ENCODE measurements at places on chromosomes 2 and 18.

DNA sequence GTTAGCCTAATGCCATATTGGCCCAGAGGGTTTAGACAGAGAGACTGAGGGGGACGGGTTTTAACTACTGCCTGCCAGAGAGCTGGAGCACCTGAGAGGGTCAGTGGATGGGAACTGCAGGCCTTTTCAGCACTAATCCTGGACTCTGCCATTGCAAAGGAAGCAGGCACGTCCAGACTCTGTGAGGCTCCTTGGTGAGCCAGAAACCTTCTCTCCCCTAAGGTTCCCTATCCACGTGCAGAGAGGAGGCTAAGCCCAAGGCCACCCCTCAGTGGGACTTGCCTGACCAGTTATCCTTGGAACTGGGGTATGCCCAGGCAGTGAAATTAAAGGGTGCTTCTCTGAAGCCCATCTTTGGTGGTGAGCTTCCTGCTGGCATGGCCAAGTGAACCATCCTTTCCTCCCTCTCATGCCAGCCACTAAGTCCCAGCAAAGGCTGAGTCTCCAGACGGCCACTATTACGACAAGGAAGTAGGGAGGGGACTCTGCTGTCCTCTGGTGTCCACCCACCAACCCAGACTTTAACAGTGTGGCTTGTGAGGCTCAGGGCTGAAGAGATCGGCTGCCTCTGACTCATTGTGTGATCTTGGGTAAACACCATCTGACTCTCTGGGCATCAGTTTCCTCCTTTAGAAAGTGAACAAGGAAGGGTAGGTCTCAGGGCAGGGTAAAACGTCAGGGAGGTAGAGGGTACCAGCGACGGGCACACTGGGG, 3.9 kb upstream of the MLPH start:
- no peak for DNase-seq

DNA sequence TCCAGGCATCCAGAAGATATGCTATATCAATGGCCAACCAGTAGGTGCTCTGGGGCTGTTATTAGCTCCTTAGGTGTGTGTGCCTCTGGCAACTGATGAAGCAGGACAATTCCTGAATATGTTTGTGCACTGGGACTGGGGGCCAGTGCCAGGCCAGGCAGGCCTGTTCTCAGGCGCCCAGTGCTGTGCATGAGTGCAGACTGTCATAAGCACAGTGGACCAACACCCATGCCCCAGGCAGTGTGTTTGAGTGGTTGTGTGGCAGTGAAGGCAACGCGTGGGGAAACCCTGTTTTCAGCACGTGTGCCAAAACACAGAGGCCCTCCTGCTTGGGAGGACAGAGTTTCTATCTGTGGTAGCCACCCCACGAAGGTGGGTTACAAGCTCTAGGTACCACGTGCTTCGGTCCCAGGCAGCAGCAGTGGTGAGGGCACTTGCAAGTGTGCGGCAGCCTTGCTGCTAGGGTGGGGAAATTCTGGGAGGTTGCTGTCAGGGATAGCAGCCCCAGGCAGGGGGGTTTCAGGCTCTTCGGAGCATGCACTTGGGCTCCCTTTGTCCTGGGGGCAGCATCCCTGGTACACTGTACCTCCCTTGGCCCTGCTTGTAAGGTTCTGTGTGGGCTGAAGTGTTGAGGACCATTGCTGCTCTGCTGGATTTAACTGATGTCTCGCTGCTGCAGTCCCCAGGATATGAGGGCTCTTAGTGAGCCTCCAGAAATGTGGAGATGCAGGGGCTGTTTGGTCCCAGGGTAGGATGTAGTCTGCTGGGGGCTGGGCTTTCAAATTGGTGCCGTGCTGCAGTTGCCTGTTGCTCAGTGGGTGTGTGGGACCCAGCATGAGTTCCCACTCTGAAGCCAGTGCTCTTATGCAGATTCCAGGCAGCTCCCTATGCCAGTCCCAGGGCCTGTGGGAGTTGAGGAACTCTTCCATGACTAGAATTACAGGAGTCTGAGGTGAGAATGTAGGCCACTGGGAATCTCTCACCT, 280.9 kb downstream of the RPRM start:
- DNase-seq, result no peak

- DNase-seq, result no peak
Observed at GRCh38 chr18:46346213-46346612, 242.0 kb downstream of the HAUS1 start.

GRCh38 chr18:28050545-28050944, 126.4 kb downstream of the CDH2 start:
- no peak for DNase-seq

- no peak for DNase-seq
Observed at GRCh38 chr2:234204480-234204879, 154.0 kb downstream of the SPP2 start.

GRCh38 chr2:189485146-189485545, 43.9 kb downstream of the WDR75 start:
- DNase-seq, result no peak

- DNase-seq, result no peak
Observed at GRCh38 chr2:3597567-3597966, 2.7 kb downstream of the COLEC11 start.

DNA sequence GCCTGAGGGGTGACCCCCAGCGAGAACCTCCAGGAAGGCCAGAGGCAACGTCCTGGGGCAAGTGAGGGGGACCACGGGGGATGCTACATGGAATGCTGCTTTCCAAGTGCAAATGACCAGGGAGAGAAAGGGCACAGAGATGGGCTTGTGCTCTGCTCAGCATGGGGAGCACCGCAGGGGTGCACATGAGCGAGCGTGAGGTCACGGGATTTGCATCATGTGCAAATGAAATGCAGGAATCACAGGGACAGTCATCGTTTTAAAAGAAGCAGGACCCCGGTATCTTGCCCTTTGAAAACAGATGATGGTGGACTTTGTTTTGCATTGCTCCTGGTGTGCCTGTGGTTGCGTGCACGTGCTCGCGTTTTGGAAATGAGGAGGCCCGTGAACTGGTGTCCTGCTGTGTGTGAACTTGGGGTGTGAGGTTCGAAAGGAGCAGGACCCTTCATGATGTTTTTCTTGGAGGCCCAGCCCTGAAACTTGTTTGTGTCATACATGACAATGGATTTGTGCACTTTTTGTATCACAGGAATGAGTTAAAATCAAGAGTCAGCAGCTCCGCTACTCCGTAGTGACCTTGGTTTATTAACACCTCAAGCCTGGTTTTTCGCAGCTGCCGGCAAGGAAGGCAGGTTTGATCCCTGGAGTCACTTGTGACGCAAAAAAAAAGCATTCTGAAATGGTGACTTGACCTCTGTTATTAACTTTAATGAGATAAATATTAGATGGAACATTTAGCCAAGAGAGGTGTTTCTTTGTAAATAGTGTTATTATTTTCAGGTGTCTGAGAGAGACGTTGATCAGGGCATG, 234.5 kb downstream of the LDLRAD4 start:
- no peak for DNase-seq

- no peak for DNase-seq
Observed at GRCh38 chr2:43358410-43359201, 132.2 kb upstream of the ZFP36L2 start.

- no peak for DNase-seq
Observed at GRCh38 chr2:212905640-212906201, 245.7 kb downstream of the IKZF2 start.

GRCh38 chr2:194672994-194673393, 984.0 kb upstream of the SLC39A10 start:
- no peak for DNase-seq

- DNase-seq, result no peak
Observed at GRCh38 chr18:45342166-45342565, 273.1 kb upstream of the SLC14A2 start.

DNA sequence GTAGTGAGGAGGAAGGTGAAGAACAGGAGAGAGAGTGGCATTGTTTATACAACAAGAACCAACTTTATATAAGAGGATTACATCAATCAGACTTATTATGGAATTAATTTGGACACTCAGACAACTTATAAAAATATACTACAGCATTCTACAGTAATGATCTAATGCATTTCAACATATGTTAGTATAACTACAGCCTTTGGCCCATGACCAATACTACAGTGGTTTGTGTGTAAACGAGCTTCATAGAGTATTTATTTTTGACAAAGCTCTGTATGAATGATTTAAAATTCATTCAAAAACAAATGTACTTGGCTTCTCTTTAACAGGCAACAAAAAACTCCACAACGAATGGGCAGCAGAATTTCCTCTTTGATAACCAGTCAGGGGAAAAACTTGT, 72.8 kb downstream of the ZNF521 start:
- no peak for DNase-seq

DNA sequence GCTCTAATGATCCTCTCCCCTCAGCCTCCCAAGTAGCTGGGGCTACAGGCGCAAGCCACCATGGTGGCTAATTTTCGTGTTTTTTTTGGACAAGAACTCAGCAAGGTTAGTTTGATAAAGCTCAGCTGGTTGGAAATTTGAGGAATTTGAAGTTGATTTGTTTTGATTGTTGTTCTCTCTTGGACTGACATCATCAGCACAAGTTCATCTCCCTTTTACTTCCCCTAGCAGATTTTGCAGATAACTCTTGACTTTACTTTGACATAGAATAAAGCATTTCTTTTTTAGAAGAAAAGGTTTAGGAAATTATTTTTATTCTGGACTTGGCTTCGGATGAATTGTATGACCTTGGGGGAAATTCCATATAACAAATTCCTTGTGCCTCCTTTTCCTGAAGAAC, 74.9 kb upstream of the DLX2 start:
- DNase-seq, result no peak

DNA sequence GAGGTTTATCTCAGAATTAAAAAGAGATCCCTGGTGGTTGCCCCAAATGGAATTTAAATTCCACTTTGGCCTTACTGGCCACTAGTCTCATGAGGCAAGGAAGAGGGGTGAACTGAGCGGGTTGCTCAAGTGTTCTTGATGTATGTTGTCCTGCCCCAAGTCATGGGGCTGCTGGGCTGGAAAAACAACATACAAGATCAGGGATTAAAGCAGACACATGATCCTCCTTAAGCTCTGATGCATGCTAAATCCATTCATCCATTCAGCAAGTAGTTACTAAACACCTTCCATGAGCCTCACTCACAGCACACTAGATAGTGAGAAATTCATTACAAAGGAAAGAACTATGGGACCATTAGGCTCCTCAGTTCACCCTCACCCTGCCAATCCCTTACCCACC, 196.3 kb downstream of the MREG start:
- DNase-seq, result no peak

- DNase-seq, result no peak
Observed at GRCh38 chr2:28592481-28592880, 96.6 kb downstream of the PLB1 start.

DNA sequence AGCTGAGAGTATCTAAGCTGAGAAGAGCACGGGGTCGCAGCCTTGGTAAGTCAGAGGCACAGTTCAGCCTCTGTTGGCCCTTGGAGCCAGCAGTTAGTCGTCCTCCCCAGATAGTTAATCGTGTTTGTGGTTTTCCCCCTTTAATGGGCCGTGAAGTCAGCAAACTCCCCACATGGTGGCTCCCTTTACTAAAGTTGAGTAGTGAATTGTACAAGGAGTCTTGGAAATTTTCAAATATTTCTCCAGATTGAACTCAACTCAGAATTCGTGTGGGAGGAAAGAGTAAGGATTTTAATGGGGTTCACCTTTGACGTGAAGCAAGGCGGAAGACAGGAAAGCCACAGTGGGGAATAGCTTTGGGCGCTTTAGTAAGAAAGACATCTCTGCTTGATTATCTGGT, 2.4 kb upstream of the ADCYAP1 start:
- DNase-seq, result no peak

DNA sequence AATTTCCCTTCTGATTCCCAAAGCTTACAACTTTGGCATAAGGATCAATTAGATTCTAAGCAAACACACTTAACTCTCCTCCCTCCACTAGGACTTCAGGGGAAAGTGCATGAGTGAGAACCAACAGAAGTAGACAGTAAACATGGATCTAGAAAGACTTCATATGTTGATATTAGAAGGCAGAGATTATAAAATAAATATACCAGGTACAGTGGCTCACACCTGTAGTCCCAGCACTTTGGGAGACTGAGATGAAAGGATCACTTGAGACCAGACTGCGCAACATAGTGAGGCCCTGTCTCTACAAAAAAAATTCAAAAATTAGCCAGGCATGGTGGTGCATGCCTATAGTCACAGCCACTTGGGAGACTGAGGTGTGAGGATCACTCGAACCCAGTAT, 15.9 kb downstream of the NBEAL1 start:
- DNase-seq, result no peak

DNA sequence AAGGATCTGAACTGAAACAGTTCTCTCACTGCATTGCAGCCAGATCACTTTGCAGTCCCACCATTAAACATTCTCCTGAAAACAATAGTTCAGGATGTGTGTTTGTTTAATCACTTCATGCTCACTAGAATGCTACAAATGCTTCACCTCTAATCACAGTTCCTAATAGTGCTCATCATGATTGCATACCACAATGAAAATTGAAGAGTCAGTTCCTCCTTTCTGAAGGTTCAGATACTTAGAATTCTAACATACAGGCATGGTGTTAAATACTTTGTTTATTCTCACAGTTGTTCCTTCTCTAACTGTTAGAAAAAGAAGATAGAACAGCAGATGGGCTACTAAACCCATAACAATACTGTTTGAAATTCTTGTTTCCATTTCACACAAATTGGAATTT, 622.3 kb upstream of the ACVR2A start:
- no peak for DNase-seq

DNA sequence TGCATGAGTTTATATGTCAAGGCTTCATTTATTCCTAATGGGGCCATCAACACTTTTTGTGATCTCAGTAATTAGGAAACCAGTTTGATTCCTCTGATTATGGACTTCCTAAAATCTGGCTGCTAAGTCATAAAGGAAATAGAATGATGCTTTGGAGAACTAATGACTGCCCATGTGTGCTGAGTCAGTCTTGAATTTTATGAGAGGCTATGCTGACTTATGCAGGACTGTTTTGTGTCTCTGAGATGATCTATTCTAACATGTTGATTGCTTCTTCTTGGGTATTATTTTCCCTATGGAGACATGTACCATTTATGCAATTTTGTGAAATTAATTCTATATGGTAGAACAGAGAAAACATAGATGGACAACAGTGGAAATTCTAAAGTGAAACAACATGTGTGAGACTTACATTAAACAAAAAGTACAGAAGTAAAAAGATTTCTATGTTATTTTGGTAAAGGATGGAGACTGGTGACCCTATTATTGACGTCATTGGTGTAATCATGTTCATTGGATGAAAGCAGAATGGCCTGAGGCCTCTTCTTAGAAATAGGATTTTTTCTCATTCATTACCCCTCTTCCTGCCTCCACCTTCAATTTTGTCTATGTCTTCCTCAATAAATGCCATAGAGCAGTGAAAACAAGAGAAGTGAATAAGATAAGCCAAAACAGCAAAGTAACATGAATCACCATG, 1658.2 kb upstream of the PIK3C3 start:
- no peak for DNase-seq

DNA sequence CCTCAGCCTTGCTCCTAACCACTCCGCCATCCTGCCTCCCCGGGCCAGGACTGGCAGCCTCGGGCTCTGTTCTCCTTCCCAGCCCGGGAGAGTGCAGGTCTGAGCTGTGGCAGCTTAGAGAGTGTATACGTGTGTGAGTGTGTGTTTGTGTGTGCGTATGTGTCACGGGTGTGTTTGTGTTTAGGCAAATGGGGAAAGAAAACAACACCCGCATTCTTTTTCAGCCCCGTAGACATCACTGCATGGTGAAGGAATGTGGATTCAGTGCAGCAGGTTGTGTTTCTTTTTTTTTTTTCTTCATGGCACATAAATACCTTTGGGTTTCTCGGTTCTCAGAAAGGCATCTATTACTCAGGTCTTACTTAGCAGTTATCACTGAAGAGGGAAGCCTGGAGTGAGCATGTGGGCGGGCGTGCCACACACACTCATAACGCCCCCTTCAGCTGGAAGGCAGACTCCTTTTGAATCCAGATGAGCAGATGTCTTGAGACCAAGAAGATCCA, 44.2 kb downstream of the GLI2 start:
- DNase-seq, result no peak

All from stimulated activated CD4-positive, alpha-beta T cell treated with anti-CD3 and anti-CD28 coated beads, Interleukin-4, amount 100 ng/mL, for 48 hours (primary cell).